ENCODE measurements at places on chromosomes 3 and 15.

- no peak for DNase-seq
Measured at GRCh38 chr15:20352241-20353200, 189.1 kb downstream of the GOLGA6L6 start.

- DNase-seq = no peak
Measured at GRCh38 chr3:101709126-101709525, 15.3 kb upstream of the CEP97 start.

- DNase-seq = no peak
Measured at GRCh38 chr15:93206893-93207292, 117.9 kb upstream of the RGMA start.

- no peak for DNase-seq
Measured at GRCh38 chr3:9422712-9423424, 25.5 kb downstream of the SETD5 start.

DNA sequence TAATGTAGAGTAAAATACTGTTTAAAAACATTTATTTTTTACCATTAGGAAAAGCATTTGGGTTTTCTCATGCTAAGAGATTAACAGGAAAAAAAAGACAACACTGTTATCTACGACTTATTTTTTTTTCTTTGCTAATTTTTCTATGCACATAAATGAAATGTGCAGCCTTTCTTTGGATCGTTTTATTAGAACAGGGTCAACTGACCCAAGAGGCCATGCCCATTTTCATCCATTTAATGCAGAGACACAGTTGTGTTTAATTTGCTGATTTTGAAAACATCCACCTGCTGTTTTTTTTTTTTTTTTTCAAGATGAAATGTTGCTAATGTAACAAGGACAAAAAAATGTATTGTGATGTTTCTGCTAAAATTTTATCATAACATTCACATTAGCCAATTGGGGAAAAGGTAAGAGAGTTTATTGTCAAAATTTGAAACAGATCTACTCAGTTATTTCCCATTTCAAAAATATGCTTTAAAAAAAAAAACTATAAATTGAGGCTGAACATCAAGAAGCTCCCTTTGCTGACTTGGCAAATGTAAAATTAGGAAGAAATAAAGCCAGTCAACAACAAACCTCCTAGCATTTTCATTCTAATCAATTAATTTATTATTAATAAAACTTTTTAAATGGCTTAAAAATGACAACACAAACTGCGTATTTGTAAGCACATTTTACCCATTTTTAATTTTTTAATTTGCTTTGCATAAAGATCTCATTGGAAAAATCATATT lies 485.2 kb downstream of the ROBO2 start:
- DNase-seq = no peak
